ENCODE measurements at places on chromosomes 5 and 9.
A peak's percentile ranks its signal among the peaks of the same experiment; 100 is the strongest.

DNA sequence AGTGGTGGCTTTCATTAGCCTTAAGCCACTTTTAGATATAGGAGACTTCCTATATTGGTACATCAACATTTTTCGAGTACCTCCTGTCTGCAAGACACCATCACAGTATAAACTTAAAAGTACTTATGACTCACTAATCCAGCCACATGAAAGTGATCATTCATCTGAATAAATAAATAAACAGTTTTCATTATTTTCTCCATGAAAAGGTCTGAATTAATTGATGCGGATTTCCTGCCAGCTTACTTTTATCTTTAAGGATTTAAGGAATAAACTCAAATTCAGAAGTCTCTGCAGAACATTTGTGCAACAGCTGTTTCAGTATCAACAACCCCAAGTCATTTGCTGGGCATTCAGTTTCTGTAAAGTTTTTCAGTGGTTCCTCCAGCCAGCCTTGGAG, 4.0 kb downstream of the SAP30L start:
- peak; percentile 37 for DNase-seq

DNA sequence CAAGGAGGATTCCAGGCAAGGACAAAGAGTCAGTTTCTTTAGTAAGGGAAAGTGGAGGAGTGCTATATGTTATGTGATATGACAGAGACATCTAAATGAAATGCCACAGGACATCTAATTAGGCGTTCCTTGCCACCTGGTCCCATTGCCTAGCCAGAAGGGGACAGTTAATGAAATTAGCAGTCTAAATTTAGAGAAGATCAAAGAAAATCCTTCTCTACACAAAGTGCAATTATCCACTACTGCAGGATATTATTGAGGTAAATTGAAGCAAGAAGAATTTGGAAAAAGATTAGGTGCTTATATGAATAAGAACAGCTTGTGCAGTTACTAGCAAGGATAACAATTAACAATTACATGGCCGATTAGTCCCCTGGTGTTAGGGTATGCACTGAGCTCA, 495.3 kb upstream of the NMUR2 start:
- DNase-seq: no peak

- DNase-seq: no peak
Measured at GRCh38 chr5:32812399-32812798, 101.3 kb downstream of the NPR3 start.

DNA sequence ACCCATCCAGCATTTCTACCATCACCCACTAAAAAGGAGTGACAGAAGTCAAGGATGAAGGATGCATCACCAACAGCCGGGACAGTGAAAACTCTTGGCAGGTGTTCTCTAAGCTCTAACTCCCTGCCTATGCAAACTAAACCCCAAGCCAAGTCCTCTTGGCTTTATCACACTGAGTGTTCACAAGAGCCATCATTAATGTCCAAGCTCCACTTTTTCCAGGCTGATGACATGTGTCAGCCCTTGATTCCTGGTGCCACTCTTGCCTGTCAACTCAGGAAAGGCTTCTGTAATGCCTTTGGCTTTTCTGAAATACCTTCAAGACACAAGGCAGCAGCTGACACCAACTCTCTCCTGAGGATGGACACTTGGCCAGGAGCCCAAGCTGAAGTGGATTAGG, 86.9 kb downstream of the NR6A1 start:
- DNase-seq: no peak

DNA sequence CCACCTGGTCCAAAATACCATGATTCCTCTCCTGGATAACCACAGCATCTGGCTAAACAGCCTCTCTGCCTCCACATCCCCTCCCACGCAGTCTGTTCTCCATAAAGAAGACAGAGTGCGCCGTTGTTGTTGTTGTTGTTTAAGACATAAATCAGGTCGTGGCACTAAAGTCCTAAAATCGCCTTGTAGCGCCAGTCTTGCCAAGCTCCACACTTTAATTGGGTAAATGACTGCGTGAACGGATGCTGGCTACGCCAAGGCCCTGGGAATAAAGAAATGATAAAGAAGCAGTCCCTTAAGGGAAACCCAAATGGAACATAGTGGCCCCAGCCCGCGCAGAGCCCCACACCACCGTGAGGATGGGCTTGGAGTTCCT, 364 bp upstream of the SFXN1 start:
- DNase-seq: no peak

- no peak for DNase-seq
Measured at GRCh38 chr5:177530638-177531037, 13.9 kb upstream of the DDX41 start.

GRCh38 chr5:122972877-122973276, 63.6 kb downstream of the PPIC start:
- DNase-seq: peak; percentile 38

DNA sequence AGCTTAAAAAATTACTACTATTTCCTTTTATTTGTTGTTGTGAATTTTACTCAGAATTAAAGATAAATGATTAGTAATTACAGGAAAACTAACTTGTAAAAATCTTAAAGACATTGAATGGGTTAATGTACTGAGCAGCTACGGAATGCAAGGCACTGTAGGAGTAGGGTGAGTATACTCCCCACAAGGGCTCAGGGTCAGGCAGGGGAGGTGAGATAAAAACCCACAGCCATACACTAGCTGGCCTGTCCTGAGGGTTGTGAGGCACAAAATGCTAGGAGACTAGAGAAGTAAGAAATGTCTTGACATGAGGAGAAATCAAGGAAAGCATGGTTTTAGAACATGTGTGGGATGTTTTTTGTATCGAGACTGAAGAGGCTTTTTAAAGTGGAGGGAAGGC, 13.4 kb downstream of the ZBED3 start:
- DNase-seq: no peak

DNA sequence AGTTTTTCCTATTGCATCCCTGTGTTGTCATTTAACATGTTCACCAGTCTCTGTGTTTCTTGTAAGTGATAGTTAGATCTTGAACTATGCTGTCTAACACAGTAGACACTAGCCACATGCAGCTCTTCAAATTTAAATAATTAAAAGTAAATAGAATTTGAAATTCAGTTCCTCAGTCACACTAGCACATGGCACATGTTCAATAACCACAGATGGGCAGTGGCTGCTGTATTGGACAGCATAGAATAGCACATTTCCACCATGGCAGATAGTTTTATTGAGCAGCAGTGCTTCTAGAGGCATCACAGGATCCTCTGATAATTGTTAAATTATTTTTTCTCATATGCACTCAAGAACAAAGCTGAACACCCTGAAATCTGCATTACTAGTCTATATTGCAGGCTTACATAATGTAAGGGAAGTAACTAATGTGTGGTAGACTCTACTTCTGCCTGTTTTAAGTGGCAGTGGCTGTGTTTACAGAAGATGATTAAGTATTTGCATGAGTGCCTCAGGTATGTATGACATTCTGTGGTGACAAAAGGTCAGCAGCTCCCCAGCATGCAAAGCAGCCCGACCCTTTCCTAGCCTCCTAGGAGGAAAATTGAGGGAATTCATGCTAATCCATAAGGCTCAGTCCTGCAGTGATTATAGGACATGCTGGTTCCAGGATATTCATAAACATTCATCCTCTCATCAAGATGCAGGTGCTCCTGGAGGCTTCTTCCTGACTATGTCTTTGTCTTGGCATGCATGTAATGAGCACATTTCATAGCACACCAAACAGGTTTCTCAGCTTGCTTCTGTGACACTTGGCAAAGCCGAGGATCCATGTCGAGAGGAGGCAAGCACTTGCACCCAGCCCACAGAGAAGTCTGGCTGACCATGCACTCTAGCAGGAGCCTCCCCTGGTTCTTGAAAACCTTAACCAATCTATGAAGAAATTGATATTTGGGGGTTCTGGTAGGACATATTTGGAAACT, 45.5 kb downstream of the SH3RF2 start:
- no peak for DNase-seq

DNA sequence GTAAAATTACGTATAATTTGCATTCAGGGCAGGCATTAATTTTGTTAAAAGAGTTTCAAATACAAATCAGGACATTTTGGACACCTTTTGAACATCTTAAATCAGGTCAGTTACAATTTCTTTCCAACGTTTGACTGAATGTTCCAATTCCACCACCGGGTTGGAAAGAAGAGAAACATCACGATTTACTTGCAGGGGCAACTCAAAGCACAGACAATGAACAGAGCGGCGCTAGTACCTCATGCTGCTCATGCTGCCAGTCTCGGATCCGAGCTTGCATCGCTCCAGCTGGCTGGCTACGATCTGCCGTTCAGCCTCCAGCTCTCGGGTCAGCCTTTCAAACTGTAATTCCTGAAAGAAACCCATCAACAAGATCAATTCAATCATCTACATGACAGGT, 339.5 kb downstream of the CTNND2 start:
- no peak for DNase-seq

- peak; percentile 4 for DNase-seq
Measured at GRCh38 chr5:40124367-40124766, 555.3 kb upstream of the PTGER4 start.

DNA sequence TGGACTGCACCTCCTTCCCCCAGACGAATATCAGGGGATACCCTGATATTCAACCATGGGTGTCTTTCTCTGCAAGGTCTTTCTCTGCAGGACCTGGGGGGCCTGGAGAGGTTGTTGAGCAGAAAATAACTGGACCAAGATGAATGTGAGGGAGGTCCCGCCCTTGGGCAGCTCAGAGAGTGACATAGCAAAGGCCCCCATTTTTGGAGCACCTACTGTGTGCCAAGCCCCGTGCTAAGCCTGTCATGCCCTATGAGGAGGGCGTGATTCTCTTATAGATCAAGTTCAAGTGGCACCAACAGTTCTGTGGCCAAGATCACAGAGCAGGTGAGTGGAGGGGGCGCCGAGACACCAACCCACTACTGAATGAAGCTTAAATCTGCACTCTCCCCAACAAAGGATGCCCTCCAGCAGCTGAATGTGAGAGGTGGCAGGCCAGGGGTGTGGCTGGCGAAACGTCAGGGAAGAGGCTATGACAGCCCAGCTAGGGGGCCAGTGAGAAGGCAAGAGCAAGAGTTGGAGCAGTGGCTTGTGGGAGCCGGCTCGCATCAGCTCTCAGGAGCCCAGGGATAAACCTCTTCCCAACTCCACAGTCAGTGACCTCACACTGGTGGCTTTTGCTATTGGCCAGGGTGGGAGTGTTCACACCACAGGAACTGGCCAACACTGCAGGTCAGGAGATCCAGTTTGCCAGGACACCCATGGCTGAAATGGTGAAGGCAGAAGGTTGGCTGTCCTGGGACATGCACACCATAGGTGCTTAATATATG, 5.3 kb downstream of the SARDH start:
- DNase-seq: no peak

DNA sequence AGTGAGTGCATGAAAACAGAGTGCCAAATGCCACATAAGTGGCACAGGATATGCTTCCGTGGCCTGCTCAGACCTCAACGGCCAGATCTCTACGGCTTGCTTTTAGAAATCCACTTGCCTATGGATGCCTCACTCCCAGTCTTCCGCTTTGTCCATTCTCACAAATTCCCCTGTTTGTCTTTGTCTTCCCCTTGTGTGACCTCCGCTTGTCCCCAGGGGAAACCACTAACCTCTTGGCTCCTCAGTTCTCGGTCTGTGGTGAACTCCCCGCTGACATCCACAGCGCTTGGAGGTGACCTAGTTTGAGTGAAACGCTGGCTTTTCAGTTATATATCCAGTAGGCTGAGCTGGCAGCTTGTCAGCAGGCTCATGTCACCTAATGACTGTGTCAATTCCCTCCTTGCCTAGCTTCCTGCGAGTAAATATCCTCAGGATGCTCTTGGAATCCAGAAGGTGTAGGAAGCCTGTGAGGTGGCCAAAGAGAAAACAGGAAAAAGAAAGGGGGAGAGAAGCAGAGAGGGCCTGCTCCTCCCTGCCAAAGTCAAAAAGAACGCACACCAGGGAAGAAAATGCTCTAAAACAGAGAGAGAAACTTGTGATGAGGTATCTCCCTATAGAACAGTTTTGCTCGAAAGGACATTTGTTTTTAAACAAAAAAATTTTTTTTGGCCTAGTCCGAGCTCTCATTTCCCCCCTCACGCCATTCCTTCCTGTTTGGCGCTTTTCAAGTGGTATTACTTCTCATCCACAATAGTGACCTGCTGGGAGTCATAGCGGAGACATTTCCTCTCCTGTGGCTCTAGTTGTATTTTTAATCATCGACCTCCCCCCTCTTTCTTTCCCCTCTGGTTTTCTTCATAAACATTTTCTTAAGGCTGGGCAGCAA, 101.6 kb upstream of the SPRY4 start:
- DNase-seq: peak; percentile 81

GRCh38 chr5:1594357-1595106, 70.8 kb upstream of the LPCAT1 start:
- peak; percentile 40 for DNase-seq
